ENCODE measurements at places on chromosomes 7 and 10.

DNA sequence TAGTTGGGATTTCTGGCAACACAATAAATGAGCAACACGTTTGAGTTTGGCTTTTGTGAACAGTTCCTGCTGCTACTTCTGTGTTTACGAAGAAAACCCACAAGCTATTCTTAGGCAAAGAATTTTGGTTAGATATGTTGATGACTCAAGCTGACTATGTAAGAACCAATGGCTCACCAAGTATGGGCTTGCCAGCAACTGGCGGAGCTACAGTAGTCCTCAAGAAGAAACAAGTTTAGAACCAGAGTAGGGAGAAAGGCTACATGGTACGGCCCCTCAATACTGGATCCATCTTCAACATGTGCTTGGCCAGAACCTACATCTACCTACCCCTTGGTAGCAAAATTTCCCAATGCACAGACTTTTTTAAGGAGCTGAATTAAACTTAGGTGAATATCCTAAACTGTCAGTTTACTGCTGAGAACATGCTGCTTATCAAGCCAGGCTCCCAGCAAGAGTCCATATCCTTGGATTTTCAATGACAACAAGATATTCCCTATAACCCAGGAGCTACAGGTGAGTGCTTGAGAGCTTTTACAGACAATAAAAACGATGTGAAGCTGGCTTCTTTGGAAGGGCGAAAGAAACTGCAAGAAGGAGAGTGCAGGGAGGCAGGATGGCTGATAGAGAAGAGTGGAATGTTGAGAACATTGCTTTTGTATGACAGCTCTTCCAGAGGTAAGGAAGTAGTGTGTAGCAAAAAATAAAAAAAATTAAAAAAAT is 74.3 kb upstream of the ASAH2 start:
- DNase-seq, result peak; percentile 81

DNA sequence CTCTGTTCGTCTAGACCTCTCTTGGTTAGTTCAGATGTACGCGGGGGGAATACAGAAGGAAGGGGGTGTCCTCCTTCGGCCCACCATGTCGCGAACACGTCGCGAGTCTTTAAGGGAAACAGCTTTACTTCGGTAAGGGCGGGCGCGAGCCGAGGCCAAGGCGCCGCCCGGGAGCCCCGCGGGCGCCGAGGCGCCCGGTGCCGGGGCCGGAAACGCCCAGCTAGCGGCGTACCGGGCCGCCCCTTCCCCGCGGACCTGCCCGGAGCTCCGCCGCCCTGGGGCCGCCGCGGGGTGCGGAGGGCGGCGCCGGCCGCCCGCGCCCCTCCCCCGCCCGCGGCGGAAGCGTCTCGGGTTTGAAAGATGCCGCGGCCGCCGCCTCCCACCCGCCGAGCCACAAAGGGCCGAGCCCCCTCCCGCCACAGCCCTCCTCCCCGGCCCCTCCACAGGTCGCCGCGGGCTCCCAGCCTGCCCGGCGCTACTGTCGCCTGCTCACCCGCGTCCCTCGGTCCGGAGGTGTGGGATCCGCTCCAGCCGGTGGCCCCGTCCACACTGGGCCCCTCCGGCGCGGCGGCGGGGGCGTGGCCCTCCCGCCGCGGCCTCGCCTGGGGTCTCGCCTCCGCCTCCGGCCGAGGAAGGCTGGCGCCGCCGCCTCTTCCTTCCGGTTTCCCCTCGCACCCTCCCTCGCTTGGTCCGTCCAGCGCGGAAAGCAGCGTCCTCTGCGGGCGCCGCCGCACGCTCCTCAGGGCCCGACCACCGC is at the start of gene KBTBD2:
TSS of gene KBTBD2 (minus strand) at position 718 of the 757 bp plus-strand sequence. CDS start 12,156 bp downstream, outside the sequence.
- peak; percentile 57 for DNase-seq

DNA sequence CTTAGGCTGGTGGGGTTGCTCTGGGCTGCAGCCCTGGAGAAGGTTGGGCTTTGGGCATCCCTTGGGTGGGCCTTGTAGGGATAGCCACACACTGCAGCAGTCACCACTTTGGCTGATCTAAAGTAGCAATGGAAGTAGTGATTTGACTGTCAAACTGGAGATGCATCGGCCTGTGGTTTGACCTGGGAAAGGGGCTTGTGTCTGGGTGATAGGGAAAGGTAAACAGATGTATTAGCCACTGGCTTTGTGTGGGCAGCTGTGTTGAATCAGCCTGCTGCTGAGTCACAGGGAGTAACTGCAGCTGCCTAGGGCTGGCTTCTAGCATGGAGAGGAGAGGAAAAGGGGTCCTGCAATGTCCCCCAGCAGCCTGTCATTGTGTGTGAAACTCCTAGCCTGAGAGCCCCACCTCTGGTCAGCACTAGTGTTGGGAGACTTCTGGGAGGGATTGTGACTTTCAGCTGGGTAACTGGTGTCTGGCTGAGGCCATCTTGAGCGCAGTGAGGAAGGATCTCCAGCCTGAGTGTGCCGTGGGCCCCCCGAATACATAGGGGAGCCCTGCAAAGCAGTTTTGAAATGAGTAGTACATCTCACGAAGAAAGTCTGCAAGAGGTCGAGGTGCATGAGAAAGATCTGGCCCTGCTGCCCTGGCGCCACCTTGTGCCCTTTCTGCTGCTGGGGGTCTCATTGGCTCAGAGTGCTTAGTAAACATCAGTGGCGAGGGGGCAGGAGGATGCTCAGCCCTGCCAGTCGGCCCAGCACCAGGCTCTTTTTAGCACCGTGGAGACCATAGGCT is 117.3 kb downstream of the FANK1 start:
- no peak for DNase-seq

- no peak for DNase-seq
These were observed 79.8 kb downstream of the CHN2 start for GRCh38 chr7:29274146-29275017.

- DNase-seq, result no peak
These were observed 3.5 kb downstream of the CRHR2 start for GRCh38 chr7:30678805-30679204.
